ENCODE measurements at places on chromosomes 7 and 10. TPM values are rescaled to one million over a fixed set of nuclear protein-coding genes. Genes with fewer than 3 reads are reported as not detected.
A peak's percentile ranks its signal among the peaks of the same experiment; 100 is the strongest.

DNA sequence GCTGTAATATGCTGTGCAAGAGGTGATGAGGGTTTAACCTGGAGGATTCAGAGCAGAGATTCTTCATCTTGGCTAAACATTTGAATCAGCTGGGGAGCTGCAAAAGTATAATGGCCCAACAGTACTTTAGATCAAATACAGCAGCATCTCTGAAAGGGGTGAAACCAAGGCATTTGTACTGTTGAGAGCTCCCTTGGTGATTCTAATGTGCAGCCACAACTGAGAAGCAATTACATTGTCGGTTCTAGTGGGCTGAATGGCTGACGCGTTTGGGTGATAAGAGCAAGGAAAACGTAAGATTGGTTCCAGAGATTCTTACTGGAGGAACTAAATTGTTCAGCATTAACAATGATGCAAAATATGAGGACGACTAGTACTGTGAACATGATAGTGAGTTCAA is 269.7 kb downstream of the AGMO start:
- DNase-seq, result no peak

DNA sequence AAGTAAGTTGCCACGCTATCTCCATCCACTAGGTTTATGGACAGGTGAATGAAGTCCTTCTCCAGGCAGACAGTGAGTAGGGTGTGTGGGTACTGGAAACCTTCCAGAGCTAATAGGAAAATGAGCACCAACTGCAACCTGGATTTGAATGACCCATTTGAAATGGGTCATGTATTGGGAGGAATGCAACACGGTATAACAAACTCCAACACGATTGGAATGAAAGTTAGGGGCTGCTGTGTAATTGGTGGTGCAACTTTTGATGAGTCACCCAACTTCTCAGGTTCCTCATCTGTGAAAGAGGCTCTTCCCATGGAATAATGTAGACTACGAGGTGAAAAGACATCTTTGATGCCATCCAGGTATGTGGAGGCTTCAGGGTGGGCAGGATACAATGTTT is 241.4 kb upstream of the PODXL start:
- DNase-seq, result peak; percentile 29

DNA sequence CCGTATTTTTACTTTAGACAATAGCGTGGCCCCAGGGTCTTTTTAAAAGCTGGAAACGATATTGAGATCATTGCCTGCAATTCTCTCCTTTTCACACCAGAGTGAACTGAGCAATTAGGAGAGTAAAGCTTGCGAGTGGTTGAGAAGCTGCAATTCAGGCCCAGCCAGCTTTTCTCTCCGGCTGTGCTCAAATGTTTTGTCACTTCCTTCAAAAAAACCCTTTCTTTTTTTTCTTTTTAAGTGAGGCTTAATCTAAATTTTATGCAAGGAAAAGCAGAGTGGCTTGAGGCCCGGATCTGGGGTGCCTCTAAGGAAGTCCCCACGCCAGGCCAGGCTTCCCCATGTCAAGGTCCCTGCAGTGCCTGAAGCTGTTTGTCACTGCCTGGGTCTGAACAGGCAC is 433.9 kb downstream of the GLRX3 start:
- no peak for DNase-seq

GRCh38 chr7:46459942-46460341 is 538.9 kb upstream of the IGFBP3 start:
- no peak for DNase-seq

The OR9A4 gene
- not detected for total RNA-seq

GRCh38 chr7:4792537-4793126 is 17.2 kb downstream of the AP5Z1 start:
- no peak for DNase-seq

The CALHM3 gene
- not detected for total RNA-seq

- no peak for DNase-seq
Measured at GRCh38 chr10:58951746-58952145, 224.7 kb upstream of the PHYHIPL start.

GRCh38 chr10:72552857-72553256 is 73.0 kb downstream of the MICU1 start:
- no peak for DNase-seq

DNA sequence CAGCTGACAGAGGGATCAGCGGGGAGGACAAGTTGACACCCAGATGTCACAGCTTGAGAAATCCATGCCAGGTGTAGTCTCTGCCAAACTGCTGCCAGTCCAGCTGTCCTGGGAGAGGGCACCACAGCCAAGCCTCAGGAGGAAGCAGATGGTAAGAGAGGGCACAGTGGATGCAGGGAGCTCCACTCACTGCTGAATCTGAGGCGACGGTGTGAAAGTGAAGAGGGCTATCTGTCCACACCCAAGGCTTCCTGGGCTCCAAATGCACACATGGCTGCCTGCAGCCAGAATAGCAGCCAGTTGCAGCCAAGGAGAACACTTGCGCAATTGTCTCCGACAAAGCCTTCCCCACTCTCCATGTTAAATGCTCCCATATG is 502.4 kb downstream of the GRID1 start:
- no peak for DNase-seq

DNA sequence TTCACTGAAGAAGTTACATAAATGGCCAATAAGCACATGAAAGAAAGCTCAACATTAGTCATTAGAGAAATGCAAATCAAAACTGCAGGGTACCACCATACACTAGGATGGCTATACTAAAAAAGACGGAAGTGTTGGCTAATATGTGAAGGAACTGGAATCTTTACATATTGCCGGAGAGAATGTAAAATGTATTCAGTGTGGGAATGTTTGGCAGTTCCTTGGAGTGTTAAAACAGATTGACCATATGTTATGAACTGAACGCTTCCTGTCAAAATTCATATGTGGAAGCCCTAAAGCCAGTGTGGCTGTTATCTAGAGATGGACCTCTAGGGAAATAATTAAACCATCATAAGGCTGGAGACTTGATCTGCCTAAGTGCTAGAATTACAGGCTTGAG is 33.1 kb downstream of the SUV39H2 start:
- no peak for DNase-seq

The SUN3 gene
- total RNA-seq, result not detected

The C10orf62 gene
- total RNA-seq, result 0.41 TPM

- no peak for DNase-seq
Measured at GRCh38 chr10:46239993-46240683, 46.7 kb upstream of the ANTXRL start.

The KLLN gene
- not detected for total RNA-seq

The RSPH10B gene
- not detected for total RNA-seq

- no peak for DNase-seq
Measured at GRCh38 chr7:101913247-101913721, 95.9 kb downstream of the CUX1 start.

DNA sequence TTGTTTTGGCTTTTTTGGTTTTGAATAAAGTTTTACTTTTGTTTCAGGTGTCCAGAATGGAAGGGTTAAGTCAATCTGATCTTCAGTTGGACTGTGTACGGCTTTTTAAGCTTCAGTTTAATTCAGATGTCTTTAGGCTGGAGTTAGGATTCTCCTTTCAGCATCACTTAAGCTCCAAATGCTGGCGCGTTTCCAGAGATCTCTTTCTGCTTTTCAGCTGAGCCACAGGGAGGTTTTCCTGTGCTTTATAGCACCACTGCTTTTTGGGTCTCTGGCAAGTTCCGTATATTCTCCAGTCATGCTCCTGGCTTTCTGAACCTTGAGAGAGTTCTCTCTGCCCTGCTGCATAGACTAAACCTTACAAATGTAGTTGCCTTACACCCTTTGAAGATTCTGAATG is 60.0 kb downstream of the VTI1A start:
- no peak for DNase-seq

The PNLIPRP3 gene
- not detected for total RNA-seq

Data from Caki2 (cell line).